ENCODE measurements at places on chromosomes 5 and 9.

DNA sequence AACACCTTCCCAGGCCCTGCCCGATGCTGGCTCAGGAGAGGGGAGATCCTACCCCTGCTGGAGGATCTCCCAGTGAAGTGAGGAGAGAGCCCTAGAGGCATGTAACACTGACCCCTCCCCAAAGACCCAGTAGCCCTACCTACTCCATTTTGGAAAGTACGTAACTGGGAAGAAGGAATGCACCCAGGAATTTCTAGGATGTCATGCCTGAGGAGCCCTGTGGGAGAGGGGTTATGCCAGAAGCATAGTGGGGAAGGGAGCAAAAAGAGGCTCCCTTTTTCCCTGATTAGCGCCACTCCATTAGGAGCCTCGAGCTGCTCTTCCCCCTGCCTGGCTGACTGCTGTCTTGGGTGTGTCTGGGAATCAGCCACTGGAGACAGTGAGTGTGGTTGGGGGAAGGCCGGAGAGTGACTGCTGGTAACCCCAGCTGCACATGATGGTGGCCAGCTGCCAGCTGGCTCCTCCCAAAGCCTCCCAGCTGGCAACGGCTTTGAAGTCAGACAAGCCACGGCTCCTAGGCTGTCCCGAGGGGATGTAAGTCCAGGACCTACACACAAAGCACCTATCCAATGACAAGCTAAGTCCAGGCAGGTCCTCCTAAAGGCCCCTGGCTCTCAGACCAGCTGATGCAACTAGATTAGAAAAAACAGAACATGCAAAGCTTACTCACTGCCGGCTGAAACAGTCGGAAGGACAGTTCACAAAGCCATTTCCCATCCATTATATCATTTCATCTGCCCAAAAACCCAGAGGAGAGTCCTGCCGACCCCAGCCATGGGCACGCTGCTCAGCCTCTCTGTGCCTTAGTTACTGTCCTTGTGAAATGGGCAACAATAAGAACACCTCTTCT is 136.5 kb upstream of the ABCA1 start:
- no peak for DNase-seq

DNA sequence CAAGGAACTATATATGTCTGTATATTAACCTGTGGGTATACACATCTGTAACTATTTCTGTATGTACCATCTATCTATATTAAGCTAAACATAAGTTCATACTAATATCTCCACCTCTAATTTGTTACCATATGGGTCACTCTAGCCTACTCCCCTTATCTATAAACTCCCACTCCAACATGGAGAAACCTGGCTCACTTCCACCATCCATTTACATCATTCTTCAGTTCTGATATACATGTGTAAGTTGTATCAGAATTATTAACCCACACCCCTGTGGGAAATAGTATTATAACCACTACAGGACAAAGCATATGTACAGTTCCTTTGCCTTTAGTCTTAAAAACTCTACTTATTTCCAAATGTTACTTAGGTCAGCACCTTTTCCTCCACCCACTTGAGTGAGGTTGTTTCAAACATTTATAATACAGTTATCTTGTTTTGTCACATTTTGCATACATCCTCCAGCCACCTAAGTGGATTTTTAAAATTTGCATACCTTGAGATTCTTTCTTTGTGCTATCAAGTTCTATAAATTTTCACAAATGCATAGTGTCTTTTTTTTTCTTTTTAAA is 10.6 kb downstream of the NDFIP1 start:
- DNase-seq = no peak

GRCh38 chr9:129482521-129483414 is 138.1 kb downstream of the C9orf50 start:
- DNase-seq = no peak

DNA sequence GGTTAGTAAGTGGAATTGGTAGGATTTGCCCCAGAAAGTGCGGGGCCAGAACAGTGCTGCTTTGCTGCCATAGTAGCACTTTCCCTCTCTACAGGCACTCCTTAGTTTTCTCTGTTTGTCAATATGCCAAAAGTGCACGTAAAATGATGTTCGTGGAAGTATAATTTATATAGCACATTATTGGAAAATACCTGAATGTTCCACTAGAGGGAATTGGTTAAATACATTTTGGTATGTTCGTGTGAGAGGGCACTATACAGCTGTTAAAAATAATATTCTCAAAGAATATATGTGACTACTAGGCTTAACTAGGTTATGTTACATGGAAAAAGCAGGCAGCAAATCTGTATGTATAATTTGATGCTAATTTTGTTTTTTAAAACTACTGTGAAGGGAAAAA is 184.0 kb upstream of the GDNF start:
- no peak for DNase-seq

DNA sequence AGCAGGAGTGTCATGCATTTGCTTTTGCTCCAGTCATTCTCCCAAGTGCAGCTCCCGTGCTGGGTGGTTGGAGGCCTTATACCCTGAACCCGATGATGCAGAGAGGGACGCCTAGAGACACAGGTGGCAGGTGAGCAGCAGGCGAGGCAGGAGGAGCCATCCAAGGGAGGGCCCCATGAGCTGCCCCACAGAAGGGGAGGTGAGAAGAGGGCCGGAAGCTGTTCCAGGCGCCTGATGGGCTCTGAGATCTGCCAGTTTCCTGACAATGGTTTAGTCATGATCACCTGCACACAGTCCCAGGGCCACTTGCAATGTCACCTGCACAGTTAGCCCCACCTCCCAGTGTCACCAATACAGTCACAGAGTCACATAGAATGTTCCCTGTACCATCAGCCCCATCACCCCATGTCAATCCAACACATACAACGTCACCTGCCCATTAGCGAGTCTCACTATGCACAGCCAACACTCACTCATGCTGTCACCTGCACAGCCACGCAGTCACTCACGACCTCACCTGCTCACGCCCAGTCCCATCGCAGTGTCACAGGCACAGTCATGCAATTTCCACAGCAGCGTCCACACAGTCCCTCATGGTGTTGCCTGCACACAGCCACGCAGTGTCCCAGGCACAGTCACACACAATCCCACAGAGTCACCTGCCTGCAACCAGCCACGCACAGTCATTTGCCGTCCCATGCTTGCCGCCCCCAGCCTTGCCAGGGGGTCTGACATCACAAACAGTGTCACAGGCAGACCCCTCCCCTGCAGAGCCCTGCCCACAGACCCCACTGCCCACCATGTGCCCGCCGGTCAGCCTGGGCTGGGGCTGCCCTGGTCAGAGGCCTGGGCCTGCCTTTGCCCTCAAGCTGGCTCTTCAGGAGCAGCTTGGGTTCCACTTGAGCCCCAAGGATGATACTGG is 113.4 kb downstream of the LHX2 start:
- no peak for DNase-seq

DNA sequence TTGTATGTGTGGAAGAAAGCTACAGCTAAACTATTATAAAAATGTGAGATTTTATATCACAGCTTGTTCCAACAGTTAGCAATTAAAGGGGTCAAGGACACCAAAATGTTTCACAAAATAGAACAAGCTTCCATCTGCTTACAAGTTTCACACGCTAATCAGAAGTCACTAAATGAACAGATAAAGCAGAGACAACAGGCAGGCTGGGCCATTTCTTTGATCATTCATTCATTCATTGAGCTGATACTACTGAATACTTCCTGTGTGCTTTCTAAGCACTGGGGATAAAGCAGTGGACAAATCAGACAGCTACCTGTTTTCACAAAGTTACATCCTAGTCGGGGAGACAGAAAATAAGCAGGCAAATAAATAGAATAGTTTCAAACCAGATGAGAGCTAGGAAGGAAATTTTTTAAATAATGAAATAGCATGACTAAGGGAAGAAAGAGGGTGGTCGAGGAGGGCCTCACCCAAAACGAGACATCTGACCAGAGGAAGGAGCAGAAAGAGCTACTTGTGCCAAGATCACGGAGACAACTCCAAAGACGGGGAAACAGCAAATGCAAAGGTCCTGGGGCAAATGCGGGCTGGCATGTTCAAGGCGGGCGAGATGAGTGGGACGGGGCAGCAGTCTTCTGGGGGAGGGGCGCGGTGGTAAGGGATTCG is 1.2 kb downstream of the MAPK9 start:
- DNase-seq = no peak

DNA sequence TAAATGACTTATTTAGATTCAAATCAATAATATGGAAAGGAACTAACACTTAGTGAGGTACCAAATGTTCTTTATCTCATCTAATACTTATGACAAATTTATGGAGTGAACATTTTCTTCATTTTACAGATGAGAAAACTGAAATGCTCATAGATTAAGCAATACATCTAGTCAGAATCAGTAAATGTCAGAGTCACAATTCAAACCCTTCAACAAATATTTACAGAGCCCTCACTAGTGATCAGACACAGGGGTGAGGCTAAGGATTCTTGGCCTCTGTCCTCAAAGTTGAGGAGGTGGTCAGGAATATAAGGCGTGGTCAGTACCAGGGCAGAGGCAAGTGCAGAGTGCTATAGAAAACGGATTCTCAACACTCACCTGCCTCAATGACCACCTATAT is 29.5 kb upstream of the ARSB start:
- DNase-seq = no peak

DNA sequence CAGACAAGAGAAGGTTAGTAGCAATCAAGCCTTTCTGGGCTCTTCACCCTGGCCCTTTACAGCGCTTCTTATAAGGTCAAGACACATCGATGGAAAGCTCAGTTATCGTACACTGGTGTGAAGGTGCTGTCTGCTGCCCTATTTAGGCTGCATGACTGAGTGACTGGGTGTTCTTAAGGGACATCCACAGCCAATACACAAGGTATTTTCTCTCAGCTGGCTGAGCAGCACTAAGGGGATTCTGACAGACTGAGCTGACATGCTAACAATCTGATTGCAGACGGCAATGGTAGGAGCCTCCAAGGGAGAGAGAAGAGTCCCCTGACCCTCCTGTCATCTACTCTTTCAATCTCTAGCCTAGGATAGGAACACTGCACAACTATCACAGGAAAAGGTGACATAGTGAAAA is 577.9 kb downstream of the ISL1 start:
- DNase-seq = no peak

DNA sequence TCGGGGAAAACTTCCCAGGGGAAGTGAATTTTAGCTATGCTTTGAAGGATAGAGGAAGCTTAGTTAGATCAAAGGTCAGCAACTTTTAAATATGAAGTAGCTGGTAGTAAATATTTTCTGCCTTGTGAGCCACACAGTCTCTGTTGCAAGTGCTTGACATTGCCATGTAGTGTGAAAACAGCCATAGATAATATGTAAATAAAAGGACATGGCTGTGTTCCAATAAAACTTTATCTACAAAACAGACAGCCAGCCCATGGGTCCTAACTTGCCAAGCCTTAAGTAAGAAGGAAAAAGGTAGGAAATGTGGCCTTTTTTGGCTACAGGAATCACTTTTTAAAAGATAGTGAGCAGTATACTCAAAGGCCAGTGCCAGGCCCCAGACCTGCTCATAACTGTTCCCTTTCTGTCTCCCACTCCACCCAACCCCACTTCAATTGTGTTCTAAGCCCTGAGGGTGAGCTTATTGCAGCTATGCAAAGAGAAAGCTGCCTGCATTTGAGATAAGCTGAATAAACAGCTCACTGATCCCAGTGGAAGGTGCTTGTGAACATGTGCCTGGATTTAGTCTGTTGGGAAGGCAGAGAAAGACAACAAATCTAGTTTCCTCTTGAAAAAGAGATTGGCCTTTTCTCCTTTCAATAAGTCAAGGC is 113.0 kb upstream of the TRIM32 start:
- DNase-seq = no peak

DNA sequence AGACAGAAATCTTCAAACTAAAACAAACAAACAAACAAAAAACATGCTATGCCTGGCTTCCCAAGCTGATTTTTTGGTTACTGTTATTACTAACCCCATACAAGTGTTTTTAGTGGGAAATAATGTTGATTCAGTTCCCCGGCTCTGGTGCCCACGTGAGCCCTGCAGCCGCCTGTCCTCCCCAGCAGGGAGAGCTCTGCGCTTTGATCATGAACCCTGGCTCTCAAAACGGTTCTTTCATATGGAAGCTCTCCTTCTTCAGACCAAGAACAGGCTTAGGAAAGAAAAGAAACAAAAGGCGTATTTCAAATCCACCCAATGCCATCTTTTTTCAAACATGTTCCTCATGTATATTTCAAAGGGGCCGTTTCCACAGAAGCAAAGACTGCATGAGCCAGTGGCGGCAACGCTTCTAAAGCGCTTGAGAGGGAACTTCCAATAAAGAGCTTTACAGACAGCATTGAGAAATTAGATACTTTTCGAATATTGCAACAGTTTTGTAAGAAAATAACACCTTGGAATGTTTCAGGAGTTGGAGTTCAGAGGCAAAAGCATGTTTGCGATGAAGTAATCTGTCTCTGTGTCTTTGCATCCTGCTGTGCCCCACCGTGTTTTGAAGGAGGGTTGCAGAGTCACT is 74.8 kb downstream of the ICE1 start:
- DNase-seq = no peak
